ENCODE measurements at places on chromosomes 7 and 10.

GRCh38 chr10:116684781-116685180 is 57.6 kb downstream of the HSPA12A start:
- no peak for DNase-seq

DNA sequence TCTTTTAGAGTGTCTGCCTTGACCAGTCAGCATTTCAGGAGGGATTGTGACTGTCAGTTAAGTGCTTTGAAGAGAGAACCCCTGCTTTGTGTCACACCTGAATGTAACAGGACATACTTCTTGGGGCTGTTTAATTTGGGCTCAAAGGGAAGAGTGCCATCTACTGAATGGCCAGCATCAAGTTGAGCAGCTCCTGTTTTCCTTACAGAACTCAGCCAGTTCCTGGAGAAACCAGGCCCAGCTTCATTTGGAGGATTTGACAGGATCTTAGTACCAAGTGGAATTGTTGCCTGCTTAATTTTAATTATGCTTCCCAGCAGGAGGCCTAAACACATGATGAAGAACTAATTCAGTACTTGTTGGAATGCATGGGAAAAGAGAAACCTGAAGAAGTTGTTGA is 8.3 kb downstream of the ADD3 start:
- no peak for DNase-seq

DNA sequence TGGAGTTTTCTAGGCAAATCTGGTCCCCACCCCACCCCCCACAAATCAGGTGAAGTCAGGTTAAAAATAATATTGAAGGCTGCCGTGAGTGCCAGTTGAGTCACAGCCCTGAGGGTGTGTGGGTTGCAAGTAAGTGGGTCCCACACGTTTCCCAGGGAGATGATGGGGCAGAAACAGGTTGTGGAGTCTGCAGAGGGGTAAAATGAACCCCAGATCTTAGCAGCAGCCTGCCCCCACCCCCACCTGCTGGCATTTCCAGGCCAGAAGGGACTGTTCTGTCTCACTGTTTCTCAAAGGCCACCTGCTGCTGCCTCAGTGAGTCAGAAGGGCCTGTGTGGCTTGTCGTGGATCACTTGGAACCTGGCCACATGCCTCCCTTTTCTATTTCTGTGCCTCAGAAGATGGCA is 59.8 kb upstream of the SMNDC1 start:
- DNase-seq = no peak

GRCh38 chr10:35517431-35518181 is 87.5 kb upstream of the GJD4 start:
- DNase-seq = no peak

DNA sequence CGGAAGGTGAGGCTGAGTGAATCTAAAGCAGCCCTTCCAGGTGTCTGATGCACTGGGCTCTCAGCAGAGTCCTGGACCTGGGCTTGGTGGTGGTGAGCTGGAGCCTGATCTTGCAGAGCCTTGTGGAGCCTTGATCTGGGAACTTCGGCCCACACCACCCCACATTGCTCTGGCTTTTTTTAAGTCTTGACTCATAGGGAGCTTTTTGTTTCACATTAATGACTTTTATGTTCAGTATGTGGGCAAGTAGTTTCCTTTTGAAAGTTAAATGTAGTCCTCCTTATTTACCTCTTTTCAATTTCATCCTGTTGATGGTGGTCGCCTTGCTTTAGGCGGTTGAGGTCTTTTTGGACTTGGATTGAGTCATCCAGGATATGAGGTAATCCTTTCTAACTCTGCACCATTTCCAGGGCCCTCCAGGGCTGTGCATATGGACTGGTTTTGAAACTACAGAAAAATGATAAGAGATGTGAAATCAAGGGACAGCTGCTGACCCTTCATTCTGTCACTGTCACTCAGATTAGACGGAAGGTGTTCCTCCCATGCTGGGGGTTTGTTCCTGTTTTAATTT is 2.9 kb upstream of the NRAP start:
- DNase-seq = no peak

GRCh38 chr10:1197384-1197783 is 141.2 kb downstream of the WDR37 start:
- no peak for DNase-seq

DNA sequence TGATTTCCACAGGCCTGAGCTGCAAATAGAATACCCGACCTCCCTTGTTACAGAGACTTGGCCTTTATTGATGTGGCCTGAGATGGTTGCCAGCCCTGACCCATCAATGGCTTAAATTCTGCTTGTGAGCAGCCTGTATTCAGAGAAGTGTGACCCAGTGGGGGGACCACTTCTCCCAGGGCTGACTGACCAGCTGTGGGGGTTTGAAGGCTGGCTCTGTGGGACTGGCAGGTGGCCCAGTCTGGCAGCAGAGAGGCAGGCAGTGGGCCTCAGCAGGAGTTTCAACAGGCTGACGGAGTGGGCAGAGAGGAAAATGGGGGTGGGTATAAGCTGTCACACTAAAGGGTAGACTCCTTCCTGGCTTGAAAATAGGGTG is 12.2 kb upstream of the PPIF start:
- no peak for DNase-seq

DNA sequence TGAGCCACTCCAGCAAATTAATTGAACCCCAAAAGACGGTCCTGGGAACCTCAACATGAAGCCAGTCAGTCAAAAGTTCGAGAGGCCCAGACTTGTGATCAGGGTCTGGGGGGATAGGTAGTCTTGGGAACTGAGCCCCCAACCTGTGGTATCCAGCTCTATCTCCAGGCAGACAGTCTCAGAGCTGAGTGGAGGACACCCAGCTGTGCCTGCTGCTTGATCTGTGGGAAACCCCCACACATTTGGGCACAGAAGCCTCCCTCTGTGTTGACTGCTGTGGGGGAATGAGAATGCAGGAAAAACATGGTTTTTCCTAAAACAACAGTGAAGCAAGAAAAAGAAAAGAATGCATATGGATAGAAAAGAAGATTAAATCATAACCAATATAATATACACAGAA is 16.3 kb upstream of the SNX8 start:
- no peak for DNase-seq

DNA sequence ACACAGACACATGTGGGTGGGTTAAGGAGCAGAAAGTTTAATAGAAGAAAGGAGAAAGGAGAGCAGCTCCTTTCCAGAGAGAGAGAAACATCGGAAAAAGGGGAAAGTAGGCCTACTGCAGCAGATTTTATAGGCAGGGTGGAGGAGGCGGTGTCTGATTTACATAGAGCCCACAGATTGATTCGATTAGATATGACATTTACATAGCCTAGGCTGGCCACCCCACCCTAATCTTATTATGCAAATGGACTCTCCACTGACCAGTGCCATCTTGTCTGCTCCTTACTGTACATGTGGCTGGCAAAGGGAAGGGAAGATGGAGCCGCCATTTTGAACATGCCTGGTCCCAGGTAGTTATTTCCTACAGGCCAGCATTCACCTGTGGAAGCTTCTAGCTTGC is 38.7 kb upstream of the SCIN start:
- DNase-seq = no peak

- DNase-seq = no peak
These were observed 66.8 kb downstream of the CHST15 start for GRCh38 chr10:124026589-124026939.

- DNase-seq = no peak
These were observed 58.9 kb downstream of the XRCC2 start for GRCh38 chr7:152617056-152617455.

DNA sequence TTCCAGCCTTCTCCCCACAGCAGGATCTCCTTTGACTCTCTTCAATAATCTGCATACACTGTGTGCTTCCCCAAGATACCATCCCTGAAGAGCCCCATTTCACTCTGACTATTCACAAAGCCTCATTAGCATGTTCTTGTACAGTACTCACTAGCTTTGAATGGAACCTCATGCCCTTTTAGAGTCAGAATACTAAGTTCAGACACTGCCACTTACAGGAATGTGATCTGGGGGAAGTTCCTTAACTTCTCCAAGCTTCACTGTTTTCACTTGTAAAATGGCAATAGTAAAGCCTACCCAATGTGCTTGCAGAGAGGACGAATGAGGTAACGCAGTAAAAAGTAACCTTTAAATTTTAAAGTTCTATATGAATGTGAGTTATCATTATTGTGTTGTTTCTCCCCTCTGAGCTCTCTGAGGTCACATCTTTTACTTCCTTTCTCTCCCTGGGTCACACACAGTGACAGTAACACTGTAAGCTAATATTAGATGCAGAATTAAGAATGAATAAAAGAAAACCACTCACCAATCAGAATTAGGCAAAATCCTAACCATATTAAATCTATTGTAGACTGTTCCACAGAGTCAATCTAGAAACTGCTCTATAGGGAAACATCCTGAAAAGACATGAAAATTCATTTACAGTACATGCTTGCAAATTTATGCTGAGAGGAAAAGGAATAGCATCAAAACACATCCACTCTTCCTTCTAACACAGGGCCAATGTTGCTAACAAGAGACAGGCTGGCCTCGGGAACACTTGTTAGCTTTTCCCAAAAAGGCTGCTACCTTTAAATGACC is 64.2 kb upstream of the IL6 start:
- no peak for DNase-seq

DNA sequence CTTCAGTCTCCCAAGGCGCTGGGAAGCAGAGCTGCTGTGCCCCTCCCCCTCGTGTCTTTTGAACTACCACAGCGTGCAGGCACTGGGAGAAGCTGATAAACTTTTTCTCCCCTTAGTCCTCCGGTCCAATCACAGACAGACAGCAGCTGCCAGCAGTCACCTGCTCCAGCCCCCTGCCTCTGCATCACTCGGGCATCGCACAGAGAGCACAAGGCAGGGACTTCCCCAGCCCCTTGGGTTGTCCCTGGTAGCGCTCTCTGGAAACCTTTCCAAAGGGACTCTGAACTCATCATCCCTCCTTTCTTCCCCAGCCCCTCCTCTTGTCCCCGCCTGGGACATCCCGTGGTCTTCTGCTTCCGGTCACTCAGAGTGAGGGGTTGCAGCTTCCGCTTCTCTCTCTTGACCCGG is 1.4 kb upstream of the NEUROG3 start:
- no peak for DNase-seq

- no peak for DNase-seq
These were observed 139.5 kb downstream of the PFKFB3 start for GRCh38 chr10:6342096-6342685.

GRCh38 chr10:102781921-102782557 is 38.3 kb downstream of the WBP1L start:
- no peak for DNase-seq

DNA sequence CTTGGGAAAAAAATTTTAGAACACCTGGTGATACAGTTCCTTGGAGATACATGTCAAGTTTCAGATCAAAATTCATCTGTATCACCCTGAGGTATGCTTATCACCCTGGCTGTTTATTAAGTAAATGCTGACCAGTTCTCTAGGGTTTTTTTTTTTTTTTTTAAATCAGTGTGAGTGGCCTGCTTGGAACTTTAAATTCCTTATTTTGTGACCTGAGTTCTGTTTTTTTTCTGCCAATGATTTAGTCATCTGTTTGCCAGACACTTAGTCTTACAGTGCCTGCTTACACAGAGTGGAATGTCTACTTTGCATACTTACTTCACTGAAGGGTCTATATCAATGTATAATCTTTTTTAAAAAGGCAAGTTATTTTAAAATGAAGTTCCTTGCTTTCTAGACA is 1.8 kb downstream of the TSPAN13 start:
- no peak for DNase-seq

DNA sequence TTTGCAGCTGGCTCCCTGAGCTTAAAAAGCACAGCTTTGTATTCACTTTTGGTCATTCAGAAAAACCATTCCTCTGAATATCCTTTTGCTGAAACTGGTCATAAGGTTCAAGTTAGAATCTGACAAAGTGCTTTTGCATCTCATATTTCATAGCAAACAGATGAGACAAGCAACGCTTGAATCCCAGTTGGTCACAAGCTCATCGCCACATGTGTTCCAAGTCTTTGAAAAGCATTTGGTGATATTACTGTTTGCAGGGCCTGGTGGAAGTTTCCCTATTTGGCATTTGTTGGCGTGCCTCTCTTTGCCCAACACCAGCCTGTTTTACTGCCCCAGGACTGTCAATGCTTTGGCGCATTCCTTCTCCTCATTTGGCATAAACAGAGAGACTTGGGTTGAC is 10.3 kb downstream of the TACC2 start:
- no peak for DNase-seq

DNA sequence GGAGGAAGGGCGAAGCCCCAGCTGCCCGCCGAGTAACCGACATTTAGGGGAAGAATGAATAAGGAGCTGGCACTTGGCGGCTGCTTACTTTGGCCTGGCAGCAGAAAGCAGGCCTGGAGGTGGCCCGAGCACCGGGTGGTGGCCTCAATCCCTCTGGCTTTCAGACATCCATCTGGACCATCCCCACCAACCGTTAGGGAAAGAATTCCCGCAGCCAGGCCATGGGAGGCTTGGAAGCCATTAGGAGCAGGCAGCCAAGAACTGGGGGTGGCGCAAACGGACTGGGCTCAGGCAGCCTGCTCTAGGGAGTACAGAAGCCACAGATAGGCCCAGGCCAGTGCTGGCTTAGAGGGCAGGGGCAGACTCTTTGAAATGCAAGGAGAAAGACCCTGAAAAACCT is 132.7 kb downstream of the NEURL1 start:
- no peak for DNase-seq

DNA sequence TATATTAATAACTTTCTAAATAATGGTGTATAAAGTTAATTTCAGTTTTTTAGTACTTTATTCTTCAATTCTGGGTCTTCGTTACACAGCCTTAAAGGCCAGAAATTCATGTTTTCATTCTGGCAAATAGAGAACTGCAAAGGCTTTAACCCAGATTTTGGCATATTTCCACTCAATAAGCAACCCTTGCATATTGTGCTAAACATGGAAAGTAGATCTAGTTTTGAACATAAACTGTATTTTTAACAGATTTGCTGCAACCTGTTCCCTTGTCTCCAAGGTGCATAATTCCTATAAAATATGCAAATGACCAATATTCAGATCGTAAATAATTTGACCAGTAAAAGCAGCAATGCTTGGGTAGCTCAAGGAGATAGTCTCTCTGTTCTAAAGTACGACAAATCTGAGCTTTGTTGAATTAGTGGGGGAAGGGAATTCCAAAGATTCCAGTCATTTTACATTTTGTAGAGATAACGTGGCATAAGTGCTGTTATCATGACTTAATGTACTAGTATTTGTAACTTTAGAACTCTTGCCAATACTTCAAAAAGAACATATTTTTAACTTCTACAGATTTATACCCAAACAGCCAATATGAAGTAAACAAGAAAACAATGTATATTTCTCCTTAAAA is 46.4 kb upstream of the RSBN1L start:
- no peak for DNase-seq

- no peak for DNase-seq
These were observed 1.5 kb downstream of the KCND2 start for GRCh38 chr7:120274482-120274881.

DNA sequence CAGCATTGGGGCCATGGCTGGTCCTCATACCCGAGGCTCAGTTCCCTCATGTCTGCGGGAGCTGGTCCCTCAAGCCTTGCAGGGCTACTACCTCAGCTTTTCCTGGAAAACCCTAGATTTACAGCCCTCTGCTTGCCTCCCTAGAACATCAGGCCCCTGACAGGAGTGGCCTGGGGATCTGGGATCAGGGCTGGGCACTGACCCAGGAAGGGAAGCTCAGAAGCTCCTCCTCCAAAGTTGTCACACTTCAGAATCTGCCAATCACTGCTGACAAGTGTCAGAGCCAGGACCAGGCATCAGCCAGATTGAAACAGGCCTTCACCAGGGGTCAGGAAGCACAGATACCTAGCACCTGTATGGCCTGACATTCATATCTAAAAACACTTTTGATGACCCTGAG is 115.2 kb downstream of the GRID1 start:
- no peak for DNase-seq
